ENCODE measurements at places on chromosomes 7 and 10.

GRCh38 chr10:35352512-35352911, 16.2 kb downstream of the CCNY start:
- DNase-seq = no peak

DNA sequence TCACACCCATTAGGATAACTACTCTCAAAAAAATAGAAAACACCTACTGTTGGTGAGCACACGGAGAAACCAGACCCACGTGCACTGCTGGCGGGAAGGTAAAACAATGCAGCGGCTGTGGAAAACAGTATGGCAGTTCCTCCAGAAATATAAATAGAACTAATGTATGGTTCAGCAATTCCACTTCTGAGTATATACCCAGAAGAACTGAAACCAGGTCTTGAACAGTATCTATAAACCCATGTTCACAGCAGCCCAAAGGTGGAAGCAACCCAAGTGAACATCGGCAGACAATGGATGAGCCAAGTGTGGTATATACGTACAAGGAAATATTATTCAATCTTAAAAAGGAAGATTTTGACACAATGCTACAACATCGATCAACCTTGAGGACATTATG, 164.7 kb downstream of the ZMYND11 start:
- DNase-seq = no peak

- DNase-seq = no peak
Measured at GRCh38 chr7:121244120-121244870, 84.5 kb upstream of the WNT16 start.

DNA sequence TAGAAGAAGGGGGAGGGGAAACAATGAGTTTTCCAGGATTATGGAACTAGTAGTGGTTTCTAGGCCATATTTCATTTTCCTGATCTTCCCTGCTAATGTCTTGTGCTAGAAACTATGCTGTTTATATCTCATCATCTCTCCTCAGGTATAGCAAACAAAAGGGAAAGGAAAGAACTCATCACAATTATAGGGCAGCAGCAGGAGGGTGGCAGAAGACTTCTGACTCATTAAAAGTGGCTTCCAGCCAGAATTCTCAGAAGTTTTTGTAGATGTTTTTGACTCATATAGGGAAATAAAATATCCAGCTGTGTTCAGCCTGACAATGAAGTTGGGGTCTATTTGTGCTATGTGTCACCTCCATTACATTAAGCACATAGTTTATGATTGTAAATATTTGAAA, 6.5 kb downstream of the AHR start:
- DNase-seq = no peak

DNA sequence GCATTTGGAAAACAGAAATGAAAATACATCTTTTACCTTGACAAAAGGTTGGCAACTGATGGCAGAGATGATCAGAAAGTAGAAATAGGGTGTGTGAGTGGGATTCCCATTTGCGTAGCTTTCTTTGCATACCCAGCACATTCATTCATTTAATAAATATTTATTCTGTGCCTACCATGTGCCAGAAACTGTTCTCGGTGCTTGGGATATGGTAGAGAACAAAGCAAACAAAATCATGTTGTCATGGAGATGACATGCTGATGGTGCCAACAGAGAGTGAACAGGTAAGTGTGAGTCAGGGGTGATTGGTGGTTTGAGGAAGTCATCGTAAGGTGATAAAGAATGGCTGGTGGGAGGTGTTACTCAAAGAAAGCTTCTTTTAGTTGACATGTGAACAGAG, 45.4 kb downstream of the CACNB2 start:
- no peak for DNase-seq

DNA sequence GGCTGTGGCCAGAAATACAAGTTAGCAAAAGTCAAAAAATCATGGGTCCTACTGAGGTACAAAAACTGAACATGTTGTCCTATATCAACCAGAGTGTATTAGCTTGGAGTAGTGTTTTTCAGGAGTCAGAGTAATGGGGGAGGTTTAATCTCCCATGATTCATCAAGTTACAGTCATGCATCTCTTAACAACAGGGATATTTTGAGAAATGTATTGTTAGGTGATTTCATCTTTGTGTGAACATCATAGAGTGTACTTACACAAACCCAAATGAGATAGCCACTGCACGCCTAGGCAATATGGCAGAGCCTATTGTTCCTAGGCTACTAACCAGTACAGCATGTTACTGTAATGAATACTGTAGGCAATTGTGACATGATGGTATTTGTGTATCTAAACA, 14.9 kb upstream of the TES start:
- no peak for DNase-seq

Measured in NCI-H1417 treated with DMSO at 0.1 percent for 48 hours (cell line).